Fibroblast of mammary gland (primary cell): ENCODE measurements at places on chromosomes 5 and 9.

DNA sequence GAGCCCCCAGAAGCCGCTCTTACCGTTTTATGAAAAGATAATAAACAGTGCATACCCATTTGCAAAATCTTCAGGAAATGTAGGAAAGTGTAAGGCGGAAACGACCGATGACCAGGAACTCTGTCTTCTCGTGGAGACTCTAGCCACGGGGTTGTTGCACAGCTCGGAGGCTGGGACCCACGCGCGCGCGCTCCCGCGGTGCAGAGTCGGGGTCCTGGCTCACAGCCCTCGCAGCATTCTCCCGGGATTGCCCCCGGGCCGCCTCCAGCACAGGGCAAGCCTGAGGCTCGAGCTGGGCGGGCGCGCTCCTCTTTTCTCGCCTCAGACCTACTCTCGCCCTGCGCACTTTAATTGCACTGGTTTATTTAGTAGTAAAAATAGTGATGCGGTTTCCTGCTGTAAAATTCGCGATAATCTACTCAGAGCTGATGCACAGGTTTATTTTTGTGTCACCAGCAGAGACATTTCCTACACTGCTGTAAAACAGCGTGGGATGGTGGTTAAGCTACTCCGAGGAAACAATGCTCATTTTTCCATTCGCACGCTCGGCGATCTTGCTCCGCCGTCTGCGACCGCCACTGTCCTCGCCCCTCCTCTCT lies 15.5 kb downstream of the TRIM7 start:
- peak; percentile 36 for DNase-seq

DNA sequence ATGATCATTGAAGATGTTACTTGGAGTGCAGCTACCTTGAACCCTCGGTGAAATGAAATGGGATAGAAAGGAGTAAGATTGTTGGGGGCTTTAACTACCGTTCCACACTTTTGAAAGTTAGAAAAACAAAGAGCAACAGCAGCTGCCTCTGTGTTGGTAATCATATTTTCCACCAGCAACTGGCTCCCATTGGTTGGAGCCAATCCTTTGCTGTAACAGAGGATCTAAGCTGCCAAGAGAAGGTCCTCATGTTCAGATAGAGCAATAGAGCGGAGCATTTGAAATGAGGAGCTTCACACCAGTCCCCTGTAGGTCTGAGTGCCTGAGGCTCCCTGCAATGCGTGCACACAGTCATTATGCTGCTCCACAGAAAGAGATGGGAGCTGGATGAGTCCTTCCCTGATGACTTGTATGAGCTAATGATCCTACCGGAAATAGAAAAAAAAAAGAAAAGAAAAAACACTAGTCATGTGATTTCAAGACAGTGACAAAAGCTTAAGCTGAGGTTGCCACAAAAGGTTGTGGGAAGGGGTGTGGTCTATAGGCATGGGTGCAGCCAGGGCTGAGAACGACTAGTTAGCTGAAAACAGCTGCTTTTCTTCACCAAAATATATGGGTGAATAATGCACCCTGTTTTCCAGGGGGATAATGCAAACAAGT lies 300.7 kb downstream of the MLLT3 start:
- DNase-seq, result peak; percentile 24

DNA sequence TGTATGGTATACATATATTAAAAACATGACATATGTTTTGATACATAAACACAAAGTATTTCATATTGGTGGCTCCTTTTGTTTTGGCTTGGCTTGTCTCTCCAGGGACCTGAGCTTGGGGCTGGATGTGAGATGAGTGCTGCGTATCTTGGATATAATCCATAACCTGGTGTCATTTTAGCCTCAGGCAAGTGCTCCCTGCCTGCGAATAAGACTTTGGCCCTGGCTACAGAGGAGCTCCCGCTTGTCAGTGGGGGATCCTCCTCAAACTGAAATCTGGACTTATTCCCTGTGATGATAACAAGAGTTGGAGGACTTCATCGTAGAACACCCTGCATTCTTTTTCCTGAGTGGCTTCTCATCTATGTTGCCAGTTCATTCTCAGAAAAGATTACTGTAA lies 341.7 kb upstream of the CLINT1 start:
- DNase-seq, result no peak

DNA sequence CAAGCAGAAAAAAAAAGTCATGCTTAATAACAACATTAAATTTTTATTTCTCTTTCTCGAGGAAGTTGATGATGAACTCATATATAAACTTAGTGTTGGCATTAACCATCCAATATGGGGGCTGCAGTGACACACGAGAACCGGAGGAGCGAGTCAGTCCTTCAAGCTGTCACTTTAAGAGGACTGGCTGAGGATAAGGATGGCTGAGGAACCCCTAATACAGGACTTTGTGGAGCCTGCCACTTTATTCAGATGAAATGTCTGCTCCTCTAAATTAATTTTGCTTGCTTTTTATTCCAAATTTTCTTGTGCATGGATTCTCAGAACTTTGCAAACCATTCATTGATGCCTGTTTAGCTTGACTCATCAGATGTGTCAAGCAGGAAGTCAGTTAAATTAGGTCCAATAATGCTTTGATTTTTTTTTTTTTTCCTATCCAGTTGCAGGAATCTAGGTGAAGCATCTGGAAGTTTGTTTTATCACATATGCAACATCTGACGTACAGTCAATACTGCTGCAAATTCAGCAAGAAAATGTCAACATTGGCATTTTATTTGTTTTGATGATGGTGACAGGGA lies 144.2 kb upstream of the COL5A1 start:
- DNase-seq, result peak; percentile 57

- no peak for DNase-seq
These were observed 3.0 kb upstream of the TUBB4B start for GRCh38 chr9:137237759-137238726.

DNA sequence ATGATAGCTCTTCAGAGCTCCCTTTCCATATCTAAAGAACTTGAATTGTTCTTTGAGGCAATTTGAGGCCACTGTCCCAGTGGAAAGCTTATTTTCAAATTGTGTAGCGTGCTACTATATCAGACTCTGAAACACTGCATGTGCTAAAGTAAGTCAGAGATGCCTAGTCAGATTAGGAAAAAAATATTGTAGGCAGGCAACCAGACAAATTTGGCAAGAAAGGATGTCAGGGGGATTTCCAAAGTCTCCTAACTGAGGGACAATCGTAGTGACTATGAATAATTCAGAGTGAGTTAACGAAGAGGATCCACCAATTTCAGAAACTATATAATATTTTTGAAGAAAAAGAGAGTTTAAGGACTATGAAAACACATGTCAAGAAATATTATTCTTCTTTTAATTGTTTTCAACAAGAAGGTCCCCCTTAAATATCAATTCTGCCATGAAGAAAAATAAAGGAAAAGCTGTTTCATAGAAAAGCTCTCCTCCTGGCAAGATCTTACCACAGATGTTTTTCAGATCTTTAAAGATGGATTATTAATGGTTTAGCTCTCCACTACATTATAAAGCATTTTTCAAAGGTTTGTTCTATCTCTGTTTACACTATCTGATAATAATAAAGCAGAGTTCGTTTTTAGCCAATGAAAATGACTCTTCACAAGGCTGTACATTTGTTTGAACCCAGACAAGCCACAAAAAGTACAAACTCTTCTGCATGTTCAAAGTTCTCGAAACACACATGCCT lies 273.5 kb upstream of the PTGER4 start:
- DNase-seq, result no peak

- DNase-seq, result no peak
These were observed 6.5 kb downstream of the IL7R start for GRCh38 chr5:35863159-35863558.

DNA sequence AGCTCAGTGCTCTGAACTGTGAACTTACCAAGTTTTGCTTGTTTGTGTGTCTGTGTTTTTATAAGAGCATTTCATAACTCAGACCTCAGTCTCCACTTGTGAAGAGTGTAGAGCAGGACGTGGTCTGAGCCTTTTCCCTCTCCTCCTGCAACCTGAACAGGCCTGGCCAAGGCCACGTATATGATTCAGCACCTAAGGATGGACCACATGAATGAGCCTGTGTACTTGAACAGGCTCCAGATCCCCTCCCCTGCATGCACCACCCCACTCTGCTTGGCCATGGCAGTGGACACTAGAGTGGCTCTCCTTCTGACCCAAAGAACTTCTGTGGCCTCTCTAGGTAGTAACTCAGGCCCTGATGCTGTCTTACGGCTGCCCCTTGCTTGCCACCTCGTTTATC lies 125.9 kb upstream of the FSTL4 start:
- DNase-seq, result no peak

- no peak for DNase-seq
These were observed 51.0 kb downstream of the ARHGAP26 start for GRCh38 chr5:142821034-142821732.

DNA sequence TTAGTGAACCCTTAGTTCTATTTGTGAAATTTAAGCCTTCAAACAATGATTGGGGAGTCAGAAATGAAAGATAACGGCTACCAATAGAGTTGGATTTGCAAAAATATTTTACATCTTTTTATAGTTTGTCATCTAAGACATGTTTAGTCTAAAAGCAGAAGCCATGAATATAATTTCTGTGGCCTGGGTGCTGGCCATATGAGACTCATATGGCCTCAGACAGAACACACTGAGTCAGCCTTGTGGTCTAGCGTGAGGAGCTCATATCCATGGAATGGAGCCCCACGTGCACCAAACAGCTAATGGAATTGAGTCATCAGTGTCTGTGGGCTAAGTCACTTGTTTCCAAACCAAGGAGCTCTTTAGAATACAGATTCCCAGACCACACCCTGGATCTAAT lies 240.7 kb upstream of the NREP start:
- peak; percentile 100 for DNase-seq

DNA sequence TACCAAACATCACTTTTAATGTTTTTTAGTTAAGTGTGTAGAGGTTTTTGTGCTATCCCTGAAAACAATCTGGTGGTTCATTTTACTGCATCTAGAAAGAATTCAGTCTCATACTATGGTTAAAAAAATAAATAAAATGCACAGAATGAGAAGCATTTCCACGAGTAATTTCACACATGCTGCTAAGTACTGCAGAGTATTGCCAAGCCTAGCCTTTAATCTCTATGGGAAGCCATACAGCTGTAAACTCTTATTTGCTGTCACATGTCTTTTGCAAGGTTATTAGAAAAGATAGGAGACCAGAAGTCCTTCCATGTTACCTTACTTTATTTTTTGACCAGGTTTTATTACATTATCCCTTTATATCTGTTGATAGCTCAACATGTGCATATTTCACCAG lies 37.6 kb upstream of the MAN2A1 start:
- DNase-seq, result no peak

DNA sequence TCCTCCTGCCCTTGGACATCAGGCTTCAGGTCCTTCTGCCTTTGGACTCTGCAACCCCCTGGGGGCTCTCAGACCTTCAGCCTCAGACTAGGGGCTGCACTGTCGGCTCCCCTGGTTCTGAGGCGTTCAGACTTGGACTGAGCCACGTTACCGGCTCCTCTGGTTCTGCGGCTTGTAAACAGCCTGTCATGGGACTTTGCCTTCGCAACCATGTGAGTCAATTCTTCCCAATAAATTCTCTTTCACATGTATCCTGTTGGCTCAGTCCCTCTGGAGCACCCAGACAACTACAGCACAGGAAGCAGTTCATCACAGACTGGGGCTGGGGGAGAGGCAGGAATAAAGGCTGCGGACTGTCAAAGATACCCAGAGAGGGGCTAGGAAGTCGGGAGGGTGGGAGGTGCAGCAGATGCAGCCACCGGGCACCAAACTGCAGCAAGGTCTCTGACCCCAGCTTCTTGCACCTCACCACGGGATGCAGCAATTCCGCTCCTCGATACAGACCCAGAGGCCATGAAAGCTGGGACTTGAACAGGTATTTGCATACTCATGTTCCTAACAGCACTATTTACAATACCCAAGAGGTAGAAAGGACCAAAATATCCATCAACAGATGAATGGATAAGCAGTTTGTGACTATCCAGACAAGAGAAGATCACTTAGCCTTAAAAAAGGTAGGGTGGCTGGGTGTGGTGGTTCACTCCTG lies 100.8 kb downstream of the COL23A1 start:
- DNase-seq, result no peak

- no peak for DNase-seq
These were observed 171.3 kb downstream of the ST8SIA4 start for GRCh38 chr5:100731768-100732167.

- peak; percentile 14 for DNase-seq
These were observed 64.5 kb downstream of the PRKACG start for GRCh38 chr9:68949271-68950000.

DNA sequence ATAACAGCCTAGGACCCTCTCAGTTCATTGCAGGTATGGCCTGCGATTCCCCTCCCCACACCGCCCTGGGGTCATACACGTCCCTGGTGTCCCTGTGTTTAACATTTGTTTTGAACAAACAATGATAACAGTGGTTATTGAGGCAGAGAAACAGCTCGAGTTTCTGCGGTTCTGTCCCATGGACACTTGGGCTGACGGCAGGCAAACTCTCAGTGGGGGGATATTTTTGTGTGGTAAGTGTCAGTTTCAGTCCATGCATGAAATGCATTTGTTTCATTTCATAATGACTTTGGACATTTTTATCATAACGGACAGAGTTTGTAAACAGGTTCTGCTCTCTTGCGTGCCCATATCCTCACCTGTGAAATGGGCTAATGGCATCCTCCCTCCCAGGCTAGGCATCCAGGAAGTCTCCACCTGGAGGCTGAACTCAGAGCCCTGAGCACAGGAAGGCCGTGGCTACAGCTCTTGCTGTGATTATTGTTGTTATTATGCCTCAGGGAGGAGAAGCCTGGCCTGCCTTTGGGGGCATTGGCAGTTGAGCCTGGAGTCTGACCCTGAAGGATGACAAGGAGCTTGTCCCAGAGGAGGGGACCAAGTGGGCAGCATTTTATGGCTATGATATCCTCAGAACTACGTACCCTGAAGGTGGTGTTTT lies 190.9 kb downstream of the GADD45G start:
- no peak for DNase-seq

DNA sequence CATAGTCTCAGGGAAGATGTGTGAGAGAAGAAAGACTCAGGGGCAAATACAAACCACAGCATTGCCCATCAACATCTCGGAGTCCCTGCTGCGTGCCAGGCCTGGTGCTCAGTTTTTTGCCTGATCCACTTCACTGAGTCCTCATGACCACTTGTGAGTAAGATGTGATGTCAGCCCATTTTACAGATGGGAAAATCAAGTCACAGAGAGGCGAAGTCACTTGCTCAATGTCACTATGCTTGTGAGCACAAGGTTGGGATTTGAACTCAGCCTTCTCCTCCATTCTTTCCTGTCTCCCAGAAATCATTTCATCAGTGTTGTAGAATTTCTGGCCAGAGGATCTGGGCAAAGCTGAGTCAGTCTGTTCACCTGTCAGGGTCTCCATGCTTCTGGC lies 34.6 kb upstream of the PSD2 start:
- no peak for DNase-seq

DNA sequence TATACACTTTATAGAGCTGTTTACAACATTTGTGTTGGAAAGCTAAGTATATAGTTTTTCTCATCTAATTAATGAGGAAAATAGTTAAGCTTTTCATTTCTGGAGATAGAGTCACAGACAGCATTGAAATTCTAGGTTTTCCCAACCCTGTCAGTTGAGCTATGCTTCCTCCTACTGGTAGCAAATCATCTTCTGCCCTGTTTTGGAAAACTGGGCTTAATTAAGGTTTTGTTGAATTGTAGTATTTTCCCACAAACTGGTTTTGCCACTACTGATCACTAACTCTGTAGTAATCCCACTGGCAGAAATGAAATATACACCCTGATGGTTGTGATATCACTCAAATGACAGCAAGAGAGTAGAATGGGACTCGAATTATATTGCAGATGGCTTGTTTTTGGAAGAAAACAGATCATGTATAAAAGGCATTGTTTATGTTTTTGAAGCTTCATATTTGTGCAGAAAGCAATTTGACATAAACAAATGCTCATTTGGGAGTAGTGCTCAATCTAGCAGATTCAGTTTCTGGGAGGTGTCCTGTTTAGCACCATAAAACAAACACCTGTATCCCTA lies 46.6 kb downstream of the CD180 start:
- peak; percentile 65 for DNase-seq
